NCI-H187 (cell line): ENCODE measurements at places on chromosomes 13 and 19.

GRCh38 chr13:94296471-94296870 lies 183.0 kb downstream of the DCT start:
- no peak for DNase-seq

DNA sequence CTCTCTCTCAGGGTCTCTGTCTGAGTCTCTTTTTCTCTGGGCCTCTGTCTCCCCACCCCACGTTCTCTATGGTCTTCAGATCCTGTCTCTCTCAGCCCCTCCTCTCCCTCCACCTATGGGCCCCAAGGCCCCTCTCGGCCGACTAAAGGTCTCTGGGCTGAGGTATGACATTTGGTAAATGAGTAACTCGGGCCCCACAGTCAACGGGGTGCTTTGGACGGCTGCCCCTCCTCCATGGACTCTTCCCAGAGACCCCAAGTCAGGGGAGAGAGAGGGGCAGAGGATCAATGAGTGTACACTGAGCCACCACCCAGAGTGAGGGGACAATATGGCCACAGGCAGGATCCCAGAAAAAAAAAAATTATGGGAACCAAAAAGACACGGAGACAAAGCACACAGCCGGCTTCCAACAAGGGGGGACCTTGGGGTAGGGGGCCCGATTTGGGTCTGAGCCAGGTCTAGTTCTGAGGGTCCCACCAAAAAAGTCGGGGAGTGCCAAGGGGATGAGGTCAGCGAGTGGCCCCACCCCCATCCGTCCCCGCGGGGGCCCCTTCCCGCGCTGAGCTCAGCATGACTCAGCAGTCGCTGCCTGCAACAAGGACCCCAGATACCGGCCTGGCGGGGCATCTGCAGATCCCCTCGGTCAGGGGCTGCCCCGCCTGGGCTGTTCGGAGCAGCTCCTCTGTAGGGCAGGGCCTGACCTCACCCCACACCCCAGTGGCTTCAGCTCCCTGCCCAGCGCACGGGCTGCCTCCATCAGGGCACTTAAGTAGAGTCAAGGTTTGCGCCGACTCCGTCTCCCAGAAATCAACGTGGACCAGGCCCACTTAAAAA lies 1.5 kb upstream of the FTL start:
- DNase-seq = no peak

DNA sequence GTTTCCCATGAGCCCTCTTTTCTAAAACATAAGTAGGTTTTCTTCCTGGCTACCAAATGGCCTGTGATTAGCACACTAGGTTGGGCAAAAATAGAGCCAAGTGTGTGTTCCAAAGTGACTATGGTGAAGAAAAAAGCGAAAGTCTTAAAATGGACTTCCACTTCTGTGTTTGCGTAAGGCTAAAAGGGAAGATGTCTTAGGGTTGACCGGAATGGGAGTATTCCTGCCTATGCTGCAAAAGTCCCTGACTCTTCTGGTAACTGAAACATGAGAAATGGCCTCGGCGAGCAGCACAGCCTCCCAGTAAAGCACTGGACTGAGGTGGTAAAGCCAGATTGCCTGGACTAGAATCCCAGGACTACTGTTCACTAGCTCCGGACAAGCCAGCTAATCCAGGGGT lies 2.4 kb upstream of the FPR1 start:
- no peak for DNase-seq

DNA sequence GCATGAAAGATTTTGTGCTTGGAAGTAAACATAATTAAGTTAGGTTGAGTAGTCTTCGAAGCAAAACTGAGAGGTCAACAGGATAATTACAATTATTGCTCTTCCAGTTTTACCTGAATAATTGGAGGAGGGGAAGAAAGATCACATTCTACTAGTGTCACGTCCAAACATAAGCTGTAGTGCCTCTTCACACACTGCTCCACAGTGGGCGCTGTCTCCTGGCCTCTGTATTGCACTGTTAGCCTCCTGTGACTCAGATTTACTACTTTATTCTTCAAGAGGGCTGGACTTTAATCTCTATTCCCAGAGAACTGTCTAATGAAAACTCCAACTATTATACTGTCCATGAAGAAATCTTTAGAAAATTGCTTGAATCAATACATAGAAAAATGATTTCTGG lies 62.9 kb downstream of the TRPC4 start:
- DNase-seq = no peak

DNA sequence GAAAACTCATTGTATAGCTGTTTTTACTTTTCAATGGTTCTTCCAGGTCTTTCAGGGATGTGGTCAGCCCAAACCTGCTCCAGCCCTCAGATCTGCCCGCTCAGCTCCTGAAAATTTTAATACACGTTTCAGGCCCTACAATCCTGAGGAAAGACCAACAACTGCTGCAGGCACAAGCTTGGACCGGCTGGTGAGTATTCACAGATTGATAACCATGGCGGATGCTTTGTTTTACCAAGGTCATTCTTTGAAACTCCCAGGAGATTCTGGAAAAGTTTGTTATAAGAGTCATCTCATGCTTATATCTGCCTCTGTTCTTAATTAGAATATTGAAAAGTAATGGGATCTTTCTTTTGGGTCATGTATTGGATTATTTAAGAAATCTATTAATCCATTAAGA lies 173.5 kb downstream of the DCT start:
- DNase-seq = no peak

DNA sequence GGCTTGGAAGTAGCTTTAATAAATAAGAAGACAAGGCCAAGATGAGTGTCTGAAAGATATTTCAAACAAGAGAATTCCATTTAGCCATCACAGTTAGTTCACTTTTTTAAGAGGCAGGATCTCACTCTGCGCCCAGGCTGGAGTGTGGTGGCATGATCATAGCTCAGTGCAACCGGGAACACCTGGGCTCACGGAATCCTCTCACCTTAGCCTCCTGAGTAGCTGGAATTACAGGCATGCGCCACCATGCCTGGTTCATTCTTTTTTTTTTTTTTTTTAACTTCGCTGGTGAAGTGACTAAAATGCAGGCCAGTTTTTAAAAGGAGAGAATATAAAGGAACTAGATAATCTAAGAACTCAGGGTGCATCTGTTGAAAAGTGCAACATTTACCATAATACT lies 200.3 kb downstream of the KCTD12 start:
- no peak for DNase-seq

GRCh38 chr19:21410166-21410565 lies 13.2 kb downstream of the ZNF493 start:
- DNase-seq = no peak

DNA sequence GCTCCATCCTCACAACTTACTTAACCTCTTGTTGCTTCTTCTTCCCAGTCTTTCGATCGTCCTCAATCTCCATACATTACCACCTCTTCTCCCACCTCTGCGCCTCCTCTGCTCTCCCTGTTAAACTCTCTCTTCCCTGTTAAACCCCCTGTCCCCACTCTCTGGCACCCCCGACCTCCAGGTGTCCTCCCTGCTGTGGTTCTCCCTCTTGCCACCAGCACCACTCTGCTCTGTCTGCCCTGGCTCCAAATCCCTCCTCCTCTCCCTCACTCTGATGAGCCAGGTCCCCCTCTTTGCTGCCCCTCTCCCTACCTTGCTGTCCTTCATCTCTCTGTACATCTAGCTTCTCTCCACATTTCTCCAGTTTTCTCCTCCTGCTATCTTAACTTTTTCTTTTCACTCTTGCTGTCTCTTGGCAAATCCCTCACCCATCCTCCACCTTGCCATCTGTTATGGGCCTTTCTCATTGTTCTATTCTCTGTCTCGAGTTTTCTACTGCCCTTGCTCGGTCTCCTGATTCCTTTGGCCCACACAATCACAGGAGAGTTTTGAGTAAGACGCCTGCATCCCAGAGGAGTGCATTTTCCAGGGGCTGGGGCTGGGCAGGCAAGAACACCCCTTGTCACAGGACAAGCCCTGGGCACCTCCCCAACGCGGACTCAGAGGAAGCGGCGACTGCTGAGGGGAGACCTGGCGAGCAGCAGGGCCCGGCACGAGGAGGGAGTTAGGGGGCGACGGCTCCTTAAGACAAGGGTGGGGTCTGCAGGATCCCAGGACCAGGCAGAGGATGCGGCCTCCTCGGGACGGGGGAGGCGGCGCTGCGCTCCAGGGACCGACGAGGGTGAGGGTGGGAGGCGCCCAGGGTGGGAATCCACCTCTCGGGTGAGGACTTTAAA lies 21.4 kb upstream of the ERVV-1 start:
- DNase-seq = no peak

DNA sequence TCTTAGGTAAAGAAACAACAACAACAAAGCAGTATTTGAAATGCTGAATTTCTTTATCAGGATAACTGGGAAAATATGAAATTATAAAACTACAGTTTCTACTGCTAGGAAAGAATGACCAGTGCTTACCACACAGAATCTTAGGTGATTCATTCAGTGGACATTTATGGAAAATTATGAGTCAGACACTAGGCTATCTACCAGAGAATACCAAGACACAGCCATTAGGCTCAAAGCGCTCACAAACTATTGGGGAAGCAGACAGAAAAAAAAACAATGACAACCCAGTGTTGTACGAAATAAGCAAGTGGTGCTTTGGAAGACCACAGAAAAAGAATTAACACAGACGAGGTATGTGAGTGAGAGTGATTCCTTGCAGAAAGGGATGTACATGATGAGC lies 1019.5 kb downstream of the PCDH9 start:
- DNase-seq = no peak

DNA sequence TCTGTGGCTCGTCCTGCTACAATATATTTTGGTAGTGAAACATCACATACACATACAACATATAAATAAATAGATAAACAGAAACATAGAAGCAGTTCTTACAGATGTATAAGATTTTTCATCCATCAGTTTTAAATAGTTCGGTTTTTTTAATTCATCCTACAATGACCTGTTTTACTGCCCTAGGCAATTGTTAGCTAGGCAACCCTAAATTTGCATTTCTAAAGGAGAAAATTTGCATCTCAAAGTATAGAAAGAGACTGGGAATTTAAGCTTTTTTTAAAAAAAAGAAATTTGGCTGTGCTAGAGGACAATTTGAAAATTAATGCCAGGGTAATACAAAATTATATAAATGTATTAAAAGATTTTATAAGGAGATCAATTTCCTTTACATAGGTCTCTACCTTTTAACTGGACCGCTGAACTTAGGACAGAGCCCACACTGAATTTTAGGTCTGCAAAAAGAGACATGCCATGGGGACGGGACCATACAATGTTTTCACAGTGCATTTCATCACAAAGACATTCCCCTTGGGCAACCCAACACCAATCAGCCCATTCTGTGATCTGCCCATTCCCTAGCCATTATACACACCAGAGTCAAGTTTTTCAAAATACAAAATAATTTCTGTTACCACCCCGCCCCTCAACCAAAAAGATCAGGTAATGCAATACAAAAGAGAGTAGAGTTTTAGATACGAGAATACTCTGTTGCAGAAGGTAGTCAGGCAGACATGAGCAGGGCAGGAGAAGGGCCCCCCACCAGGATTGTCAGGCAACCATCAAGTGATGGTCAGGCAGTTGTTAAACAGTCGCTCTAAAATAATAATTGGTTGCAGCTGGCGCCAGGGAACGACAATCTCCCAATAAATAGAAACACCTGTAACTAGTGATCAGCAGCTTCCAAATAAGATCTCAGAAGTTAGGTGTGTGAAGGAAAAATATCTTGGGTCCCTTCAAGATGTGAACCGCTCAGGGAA lies 299.7 kb upstream of the SGCG start:
- DNase-seq = no peak

GRCh38 chr19:53182202-53182601 lies 11.0 kb downstream of the ZNF665 start:
- DNase-seq = no peak

GRCh38 chr13:51894239-51894638 lies 32.5 kb downstream of the CCDC70 start:
- DNase-seq = no peak

GRCh38 chr13:109744512-109745051 lies 41.8 kb downstream of the IRS2 start:
- peak; percentile 78 for DNase-seq

DNA sequence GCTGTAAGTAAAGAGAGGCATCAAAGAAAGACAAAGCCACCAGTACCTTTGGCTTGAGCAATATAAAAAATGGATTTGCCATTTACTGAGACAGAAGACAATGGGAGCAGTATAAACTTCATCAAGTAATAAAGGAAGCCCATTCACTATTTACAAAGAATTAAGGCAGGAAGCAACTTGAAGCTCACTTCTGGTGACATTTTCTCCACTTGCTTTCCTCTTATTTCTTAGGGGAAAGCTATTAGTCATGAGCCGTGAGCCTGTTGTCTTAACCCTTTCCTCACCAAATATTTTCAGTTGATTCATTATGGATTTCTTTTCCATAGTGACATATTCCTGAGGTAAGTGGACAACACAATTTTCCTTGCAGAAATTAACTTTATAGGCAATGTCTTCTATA lies 156.8 kb downstream of the DNAJC3 start:
- no peak for DNase-seq

DNA sequence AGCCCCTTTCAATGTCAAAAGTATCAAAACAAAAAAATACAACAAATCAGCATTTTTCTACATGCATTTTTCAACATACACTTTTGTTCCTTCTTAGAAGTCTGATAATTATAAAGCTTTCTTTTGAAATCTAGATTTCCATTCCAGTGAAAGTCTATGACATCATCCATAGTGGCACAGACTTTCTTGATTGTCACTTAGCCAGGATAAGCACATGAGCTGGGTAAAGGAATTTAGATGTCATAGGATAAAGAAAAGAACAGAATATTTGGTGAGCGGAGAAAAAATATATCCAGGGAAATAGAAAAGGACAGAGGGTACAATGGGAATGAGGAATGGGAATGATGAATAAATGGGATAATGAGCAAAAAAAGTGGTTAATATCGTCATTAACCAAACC lies 15.1 kb upstream of the TRPC4 start:
- DNase-seq = no peak

DNA sequence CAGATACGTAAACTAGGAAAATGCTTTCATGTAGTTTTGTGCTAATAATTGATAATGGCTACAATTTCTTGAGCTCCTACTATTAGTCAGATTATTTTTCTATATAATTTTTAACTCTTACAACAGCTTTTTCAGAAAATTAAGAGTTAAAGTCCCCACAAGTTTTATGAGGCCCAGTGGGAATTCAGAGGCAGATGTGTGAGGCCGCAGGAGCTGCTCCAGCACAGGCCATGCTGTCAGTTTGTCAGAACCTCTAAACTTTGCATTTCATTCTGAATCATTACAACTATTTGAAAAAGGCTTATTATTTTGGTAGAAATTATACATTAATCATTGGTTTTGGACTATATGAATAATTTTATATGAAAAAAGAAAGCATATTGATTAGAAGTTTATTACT lies 370.8 kb downstream of the MYO16 start:
- no peak for DNase-seq

DNA sequence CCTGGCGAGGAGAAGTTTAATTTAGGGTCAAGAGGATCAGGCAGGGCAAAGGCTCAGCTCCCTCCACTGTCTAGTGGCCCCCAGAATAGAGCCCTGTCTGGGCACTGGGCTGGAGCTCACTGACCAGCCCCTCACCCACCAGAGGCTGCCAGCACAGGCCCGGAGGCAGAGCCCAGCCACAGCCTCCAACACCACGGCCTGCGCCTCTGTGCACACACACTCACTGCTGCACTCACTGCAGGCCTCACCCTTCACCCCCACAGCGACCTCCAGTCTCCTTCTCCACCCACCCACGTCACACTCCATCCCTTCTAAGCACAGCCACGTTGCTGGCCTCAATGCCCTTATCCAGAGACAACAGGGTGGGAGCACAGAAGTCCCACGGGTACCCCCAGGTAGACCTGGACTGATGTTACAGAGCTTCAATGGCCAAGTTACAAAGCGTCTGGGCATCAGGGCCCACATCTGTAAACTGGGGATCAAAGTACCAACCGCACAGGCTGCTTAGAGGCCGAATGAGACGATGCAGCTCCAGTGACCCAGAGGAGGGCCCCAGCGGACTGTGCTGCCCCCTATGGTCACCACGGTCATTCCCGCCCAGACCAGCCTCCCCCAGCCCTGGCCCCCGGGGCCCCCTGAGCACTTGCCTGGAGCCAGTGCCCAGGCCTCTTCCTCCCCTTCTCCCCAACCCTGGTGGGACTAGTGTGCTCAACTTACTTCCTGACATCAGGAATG lies 4.5 kb upstream of the PRKD2 start:
- DNase-seq = no peak
